ENCODE measurements at places on chromosomes 12 and 14.
A peak's percentile ranks its signal among the peaks of the same experiment; 100 is the strongest.

- DNase-seq: no peak
Measured at GRCh38 chr14:33017016-33017415, 78.3 kb downstream of the NPAS3 start.

- DNase-seq: no peak
Measured at GRCh38 chr14:52265253-52265652, 2.2 kb upstream of the PTGDR start.

- DNase-seq: no peak
Measured at GRCh38 chr12:16159571-16159970, 117.9 kb downstream of the SLC15A5 start.

DNA sequence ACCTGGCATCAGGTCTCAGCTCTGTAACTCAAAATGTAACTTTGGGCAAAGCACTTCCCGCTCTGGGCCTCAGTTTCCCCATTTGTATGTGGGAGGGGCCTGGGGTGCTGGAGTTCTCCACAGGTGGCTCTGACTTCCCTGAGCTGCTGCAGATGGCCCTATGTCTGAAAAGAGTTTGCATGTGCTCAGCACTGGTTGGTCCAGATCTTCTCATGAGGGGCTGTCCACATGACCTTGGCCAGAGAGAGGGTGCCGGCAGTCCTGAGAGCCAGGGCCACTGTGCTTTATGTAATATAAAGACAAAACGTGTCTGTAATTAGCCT is 7.2 kb upstream of the CACNA2D4 start:
- DNase-seq: no peak

- no peak for DNase-seq
Measured at GRCh38 chr14:104421892-104422828, 157.4 kb upstream of the C14orf180 start.

DNA sequence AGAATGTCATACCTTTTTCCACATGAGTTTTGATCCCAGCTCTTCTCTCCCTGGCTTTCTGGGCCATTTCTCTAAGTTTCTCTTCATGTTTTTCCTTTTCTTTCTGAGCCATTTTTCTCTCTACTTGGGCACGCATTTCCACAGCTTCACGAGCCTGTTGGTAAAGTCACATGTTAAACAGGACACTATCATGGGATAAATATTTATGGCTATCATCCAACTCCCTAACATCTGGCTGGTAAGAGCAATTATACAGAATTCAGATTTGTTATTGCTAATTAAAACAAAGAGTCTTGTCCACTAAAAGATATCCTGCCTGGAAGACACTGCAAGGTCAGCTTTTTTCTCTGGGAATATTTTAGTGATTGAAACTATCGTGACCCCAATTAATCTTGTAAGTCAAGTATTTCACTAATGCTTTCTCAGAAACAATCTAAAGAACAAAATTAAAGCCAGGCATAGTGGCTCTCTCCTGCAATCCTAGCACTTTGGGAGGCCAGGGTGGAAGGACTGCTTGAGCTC is 23.1 kb downstream of the SLIRP start:
- no peak for DNase-seq

DNA sequence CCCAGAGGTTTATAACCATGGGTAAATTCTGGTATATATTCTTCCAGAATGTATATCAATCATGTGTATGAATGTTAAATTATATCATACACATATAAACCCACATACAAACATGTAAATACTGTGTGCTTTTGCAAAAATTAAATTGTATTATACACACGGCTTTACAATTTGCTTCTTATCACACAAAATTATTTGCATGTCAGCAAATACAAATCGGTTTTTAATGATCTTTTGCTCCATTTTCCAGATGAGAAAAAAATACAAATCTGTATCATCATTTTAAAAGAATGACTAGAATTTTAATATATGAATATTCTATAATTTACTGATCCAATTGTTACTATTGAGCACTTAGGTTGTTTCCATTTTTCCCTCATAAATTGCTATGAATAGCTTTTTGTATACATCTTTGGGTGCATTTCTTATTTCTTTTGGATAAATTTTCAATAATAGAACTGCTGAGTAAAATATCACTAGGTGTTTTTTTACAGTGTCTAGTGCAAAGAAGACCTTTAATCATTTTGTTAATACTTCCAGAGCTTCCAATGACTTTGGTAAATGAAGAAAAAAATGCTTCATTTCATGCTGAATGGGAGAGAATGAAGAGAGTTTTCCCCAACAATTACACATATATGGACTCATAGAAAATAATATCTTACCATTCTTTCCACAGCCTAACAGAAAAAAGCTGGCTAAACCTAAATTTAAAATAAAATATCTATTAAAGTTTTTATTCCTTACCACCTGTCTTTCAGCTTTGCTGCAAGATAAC is 3.5 kb downstream of the LYZ start:
- no peak for DNase-seq

- DNase-seq: no peak
Measured at GRCh38 chr14:34075042-34075744, 124.3 kb upstream of the EGLN3 start.

DNA sequence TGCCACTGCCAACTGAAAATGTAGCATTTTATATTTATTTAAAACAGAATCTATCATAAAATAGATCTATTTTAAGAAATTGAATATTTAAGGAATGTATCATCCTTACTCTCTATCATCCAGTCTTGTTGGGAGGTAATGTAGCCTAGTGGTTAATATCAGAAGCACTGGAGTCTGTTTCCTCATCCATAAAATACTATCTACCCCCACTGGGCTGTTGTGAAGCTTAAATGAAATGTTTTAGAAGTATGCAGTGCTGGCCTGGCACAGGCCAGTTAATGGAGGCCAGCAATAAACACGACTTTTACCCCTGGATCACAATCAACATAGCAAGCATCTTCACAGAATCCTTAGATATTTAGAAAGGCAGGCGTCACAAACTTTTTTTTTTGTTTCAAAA is 188.0 kb downstream of the CAND1 start:
- DNase-seq: no peak

DNA sequence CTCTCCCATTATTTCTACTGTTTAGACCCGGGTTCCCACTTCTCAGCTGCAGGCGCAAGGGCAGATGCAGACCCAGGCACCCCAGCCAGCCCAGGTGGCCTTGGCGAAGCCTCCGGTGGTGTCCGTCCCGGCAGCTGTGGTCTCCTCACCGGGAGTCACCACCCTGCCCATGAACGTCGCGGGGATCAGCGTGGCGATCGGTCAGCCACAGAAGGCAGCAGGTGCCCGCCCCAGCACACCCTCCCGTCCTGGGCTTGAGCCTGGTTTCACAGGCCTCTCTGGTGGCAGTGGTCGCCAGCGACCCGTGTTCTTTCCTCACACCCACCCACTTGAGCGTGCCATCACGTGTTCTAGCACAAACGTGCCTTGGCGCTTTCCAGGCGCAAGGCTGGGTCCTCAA is 77.4 kb downstream of the DDX51 start:
- DNase-seq: no peak

DNA sequence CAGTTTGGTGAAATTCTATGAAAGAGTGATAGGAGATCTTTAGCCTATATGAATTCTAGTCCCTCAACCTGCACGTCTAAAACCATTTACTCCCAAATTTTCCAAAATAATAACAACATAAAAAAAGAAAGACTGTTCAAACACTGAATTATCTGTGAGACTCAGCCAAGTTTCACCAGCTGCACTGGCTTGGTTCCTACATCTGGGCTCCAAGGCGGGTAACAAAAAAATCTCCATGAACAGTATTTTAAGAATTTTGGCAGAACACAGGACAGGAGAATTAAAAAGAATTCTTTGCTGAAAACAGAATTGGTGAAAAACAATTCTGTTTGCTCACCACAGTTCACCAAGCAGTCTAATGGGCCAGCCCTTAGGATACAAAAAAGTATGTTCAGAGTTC is 536.8 kb upstream of the ATP2B1 start:
- no peak for DNase-seq

- peak; percentile 79 for DNase-seq
Measured at GRCh38 chr12:124914392-124915238, at the start of gene UBC. Gene UBC, minus strand, starts transcription at chr12:124914650. Its CDS starts 879 bp downstream, at chr12:124913771.

- DNase-seq: no peak
Measured at GRCh38 chr12:30548203-30548602, 147.5 kb downstream of the IPO8 start.

DNA sequence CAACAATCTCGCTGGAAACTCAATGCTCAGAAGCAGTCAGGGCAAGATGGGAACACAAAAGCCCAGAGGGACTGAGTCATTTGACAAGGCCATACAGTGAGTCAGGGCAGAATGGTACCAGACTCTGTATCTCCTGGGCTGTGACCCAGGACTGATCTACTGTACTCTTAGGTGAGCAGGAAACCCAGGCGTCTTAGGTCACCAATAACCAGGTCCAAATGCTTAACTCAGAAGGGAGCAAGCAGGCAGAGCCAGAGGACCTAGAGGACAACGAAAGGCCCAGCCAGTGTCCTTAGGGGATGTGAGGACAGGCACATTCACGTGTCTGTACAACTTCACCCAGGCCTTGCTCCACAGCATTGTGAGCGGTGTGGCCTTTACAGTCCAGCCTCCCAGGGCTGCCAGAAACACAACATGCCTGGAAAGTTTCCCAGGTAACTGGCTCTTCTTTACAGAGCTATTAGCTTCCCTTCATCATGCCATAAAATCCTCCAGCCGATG is 69.9 kb downstream of the ARL6IP4 start:
- no peak for DNase-seq

DNA sequence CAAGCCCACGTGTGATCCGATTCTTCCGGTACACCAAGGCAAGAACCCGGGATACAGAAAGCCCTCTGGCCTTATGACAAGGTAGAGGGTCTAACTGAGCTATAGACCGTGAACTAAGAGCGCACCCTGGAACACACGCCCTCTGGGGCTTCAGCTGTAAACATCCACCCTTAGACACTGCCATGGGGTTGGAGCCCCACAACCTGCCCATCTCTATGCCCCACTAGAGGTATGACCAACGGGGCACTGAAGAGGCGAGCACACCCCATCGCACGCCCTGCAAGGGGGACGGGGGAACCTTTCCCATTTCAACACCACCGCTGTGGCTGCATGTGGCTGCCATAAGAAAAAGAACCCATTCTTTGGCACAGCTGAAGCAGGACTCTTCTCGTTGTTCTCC is 1206.0 kb upstream of the TMEM132C start:
- DNase-seq: no peak

GRCh38 chr14:22426711-22427110 is 162.3 kb downstream of the DAD1 start:
- no peak for DNase-seq

DNA sequence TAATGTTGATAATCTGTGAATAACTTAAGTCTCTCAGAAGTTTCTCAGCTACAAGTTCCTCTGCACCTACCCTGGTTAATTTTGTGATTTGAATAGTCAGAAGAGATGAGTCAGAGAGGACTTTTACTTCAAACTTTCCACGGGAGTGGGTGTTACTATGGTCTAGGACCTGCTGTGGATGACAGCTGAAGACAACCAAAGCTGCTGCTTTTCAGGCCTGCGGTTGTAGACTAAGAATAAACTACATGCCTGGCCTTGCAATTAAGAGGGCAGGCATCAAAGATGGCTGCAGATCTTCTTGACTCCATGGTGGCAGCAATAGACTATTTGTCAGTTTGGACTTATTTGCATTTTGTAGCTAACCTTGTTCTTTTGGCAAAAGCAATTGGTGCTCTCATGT is 227.1 kb upstream of the KRR1 start:
- peak; percentile 1 for DNase-seq

DNA sequence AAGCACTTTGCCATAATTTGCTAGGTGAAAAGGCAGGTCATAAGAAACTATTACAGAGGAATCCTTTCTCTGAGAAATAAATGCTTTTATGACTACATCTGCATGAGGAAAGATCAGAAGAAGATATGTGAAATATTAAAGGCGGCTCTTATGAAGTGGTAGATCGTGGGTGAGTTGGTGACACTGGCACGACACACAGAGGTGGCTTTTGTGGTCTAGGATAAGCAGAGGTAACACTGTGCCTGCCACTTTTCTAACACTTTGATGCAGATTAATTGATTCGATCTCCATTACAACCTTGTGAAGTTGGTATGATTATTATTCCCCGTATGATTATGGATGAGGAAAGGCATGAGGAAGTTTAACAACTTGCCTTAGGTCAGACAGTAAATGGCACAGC is 60.0 kb upstream of the ELK3 start:
- no peak for DNase-seq

- DNase-seq: no peak
Measured at GRCh38 chr14:53325176-53325806, 172.2 kb upstream of the DDHD1 start.

GRCh38 chr12:127194176-127194575 is 1072.8 kb upstream of the TMEM132C start:
- DNase-seq: no peak

DNA sequence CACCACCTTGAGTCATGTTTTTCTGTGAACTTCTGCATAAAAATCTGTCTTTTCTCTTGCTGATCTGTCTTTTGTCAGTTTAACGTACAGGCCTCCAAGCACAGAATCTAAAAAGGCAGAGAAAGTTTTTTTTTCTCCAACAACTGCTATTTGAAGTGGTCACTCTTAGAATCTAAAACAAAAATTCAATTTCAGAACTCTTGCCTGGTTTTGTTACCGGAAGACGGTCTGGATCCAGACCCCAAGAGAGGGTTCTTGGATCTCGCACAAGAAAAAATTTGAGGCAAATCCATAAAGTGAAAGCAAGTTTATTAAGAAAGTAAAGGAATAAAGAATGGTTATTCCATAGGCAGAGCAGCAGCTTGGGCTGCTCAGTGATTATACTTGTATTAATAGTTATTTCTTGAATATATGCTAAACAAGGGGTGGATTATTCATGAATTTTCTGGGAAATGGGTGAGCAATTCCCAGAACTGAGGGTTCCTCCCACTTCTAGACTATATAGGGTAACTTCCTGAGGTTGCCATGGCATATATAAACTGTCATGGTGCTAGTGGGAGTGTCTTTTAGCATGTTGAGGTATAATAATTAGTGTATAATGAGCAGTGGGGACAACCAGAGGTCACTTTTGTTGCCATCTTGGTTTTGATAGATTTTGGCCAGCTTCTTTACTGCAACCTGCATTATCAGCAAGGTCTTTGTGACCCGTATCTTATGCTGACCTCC is 150.0 kb upstream of the PLEKHA5 start:
- no peak for DNase-seq

- no peak for DNase-seq
Measured at GRCh38 chr14:99951085-99951484, 114.1 kb upstream of the EVL start.

DNA sequence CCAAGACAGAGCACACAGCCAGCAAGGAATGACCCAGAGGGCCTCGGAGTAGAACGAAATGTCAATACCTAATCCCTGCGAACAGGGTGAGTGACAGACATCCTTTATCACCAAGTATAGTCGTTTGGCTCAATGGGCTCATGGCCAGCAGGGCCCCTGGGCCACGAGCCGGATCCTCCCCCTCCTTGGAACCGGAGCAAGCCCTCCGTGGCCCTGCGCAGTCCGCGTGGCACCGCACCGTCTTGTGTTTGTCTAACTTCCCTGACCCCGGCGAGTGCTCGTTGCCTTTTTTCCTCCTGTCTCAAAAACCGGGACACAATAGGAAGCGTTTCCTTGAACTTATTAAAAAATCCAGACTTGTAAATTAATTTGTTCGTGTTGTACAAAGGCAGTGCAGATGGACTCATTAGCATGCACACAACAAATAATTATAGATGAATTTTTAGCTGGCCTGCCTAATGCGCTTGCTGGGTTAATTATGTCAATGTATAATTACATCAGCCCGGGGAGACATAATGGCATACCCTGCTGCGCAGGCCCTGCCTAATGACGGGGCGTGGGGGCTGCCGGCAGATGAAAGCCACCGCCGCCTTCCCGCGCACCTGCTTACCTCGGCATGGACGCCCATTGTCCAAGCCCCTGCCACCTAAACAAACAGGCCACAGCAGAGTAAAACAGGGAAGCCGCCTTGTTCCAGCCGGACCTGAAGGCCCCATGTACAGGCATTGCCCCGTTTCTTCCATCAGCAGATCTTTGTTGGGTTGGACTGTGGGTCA is 81.6 kb downstream of the PHETA1 start:
- no peak for DNase-seq
